Spinal cord (tissue), 10 donors: ENCODE measurements at places on chromosomes 16 and 17. TPM values are rescaled to one million over a fixed set of nuclear protein-coding genes. Genes with fewer than 3 reads are reported as not detected.

ARSG gene
- polyA plus RNA-seq, result 8.2 TPM

TMEM106A gene
- polyA plus RNA-seq, result 2.3 TPM

PPL gene
- polyA plus RNA-seq, result 5.6 TPM

MYLK3 gene
- 7.3 TPM for polyA plus RNA-seq

TMEM170A gene
- polyA plus RNA-seq, result 38.6 TPM

SPN gene
- polyA plus RNA-seq, result 0.96 TPM

TEKT5 gene
- 0.51 TPM for polyA plus RNA-seq

CX3CL1 gene
- polyA plus RNA-seq, result 47.4 TPM

GLTPD2 gene
- polyA plus RNA-seq, result 5.2 TPM

FNDC8 gene
- polyA plus RNA-seq, result 0.24 TPM

OSBPL7 gene
- 25.6 TPM for polyA plus RNA-seq

SLC2A4 gene
- 0.48 TPM for polyA plus RNA-seq

RHBDF1 gene
- polyA plus RNA-seq, result 52.7 TPM

FOXC2 gene
- 31.1 TPM for polyA plus RNA-seq

MAFG gene
- 21.5 TPM for polyA plus RNA-seq

TERB1 gene
- not detected for polyA plus RNA-seq

RRAD gene
- polyA plus RNA-seq, result 2.3 TPM

RASD1 gene
- polyA plus RNA-seq, result 14.6 TPM

ZNF75A gene
- polyA plus RNA-seq, result 53.6 TPM

TK2 gene
- 39.2 TPM for polyA plus RNA-seq

ELOB gene
- 480 TPM for polyA plus RNA-seq

CD300A gene
- 6.7 TPM for polyA plus RNA-seq

KLHL11 gene
- 11.1 TPM for polyA plus RNA-seq

SLC52A1 gene
- 0.19 TPM for polyA plus RNA-seq

DPEP1 gene
- polyA plus RNA-seq, result 9.8 TPM

GGT6 gene
- polyA plus RNA-seq, result not detected

NUBP2 gene
- polyA plus RNA-seq, result 80.4 TPM

GNG13 gene
- polyA plus RNA-seq, result 1.4 TPM

ABCA6 gene
- 0.93 TPM for polyA plus RNA-seq

IGSF6 gene
- 6.8 TPM for polyA plus RNA-seq
